ENCODE measurements at places on chromosomes 2 and 18.

- no peak for DNase-seq
Measured at GRCh38 chr2:144165599-144166250, 354.2 kb downstream of the ZEB2 start.

DNA sequence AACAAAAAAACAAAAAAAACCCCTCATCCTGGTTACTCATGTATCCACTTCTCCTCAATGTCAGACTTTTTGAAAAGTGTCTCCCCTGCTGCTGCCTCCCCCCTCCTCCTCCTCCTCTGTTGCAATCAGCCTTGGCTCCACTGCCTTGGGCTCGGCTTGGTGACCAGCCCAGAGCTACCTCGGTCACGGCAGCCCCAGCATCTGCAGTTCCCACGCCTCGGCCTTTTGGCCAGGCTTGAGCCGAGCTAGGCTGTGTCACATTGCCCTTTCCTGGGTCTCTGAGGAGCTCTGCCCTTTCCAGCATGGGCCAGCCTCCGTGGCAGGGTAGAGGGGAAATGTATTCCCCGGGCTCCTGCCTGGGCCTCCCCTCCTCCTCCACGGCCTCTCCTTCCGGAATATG, 22.7 kb upstream of the INHBB start:
- no peak for DNase-seq

DNA sequence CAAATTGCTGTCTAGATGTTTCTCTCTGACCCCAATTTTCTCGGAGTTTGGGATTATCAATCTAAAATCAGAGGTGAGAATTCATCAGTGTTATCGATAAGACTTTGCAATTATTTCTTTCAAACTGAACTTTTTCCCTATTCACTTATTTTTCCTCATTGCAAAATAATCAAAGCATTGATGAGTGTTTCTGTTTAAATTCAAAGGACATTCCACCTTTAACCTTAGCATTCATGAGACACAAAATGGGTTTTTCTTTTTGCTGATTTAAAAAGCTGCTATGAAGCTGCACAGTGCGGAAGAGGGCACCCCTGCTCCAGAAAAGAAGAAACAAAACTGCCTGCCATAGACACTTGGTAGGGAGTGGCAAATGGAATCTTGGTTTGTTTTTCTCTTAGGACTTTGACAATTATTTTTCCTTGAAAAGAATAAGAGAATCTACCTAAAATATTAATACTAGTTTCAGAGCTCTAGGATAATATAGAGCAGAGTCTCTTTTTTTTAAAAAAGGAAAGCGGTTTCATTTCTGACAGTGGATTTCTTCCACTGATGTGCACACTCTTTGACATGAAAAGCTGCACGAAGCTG, 203.4 kb downstream of the TGIF1 start:
- no peak for DNase-seq

GRCh38 chr2:69113627-69114026, 100.6 kb downstream of the ANTXR1 start:
- DNase-seq, result no peak

DNA sequence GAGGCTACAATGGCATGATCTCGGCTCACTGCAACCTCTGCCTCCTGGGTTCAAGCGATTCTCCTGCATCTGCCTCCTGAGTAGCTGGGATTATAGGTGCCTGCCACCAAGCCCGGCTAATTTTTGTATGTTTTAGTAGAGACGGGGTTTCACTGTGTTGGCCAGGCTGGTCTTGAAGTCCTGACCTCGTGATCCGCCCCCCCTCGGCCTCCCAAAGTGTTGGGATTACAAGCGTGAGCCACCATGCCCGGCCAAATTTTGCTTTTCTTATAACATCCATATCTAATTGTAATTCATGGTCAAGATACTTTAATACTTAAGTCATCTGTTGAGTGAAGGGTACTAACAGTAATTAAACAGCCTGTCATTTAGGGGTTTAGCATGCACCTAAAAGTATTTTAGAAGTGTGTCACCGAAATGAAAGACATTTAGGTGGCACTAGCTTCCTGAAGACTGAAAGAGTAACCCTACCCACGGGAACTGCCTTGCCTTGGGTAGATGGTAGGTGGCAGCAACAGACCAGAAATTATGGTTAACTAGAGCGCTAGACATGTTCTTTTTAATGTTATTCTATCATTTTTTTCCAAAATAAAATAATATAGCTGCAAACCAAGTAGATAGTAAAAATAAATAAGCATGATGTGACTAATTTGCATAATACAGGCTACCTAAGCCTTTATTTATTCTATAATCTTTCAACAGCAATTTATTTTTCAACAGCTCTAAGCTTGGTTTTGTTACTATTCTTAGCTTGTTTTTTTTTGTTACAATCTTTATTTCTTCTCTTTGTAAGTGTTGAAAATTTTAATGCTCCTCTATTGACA, 8.6 kb upstream of the ACYP2 start:
- no peak for DNase-seq

DNA sequence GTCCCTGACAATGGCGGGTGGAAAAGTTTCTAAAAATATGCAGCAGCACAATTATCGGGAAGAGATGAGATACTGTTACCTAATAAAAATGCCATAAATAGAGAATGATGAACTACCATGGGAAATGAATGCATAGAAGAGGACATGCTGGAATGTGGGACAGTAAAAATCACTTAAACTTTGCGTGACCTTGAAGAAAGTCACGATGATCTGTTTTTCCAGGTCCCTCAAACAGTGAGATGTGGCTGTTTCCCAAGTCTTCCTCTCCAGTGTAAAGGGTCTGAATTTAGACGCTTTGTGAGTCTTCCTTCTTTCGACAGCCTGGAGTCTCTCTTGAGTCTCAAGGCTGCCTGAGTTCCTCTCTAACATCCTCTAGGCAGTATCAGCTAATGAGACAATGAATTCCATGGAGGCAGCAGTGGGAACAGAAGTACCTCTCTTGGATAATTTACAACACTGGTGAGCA, 1.4 kb downstream of the CLUL1 start:
- DNase-seq, result no peak

- DNase-seq, result no peak
Measured at GRCh38 chr2:25215232-25215631, 46.9 kb upstream of the POMC start.

DNA sequence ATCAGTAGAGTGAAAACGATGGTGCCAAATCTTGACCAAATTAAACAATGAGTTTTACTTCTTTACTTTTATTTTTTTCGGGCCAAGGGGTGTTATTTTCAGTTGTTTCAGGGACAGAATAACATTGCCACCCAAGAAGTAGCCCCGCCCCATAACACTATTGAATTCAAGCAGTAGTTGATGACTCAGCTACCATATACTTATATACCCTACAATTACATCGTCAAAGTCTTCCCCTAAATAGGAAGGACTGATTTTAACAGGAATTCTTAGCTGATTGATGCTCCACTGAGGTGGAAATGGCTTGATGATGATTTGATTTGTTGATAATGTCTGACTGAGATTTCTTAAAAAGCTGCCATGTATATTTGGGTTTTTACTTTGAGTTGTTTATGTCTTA, 24.7 kb downstream of the LYPD6B start:
- DNase-seq, result no peak

Data from D721Med (cell line).